Retina (tissue), 1 donor: ENCODE measurements at places on chromosomes 3 and 15.

DNA sequence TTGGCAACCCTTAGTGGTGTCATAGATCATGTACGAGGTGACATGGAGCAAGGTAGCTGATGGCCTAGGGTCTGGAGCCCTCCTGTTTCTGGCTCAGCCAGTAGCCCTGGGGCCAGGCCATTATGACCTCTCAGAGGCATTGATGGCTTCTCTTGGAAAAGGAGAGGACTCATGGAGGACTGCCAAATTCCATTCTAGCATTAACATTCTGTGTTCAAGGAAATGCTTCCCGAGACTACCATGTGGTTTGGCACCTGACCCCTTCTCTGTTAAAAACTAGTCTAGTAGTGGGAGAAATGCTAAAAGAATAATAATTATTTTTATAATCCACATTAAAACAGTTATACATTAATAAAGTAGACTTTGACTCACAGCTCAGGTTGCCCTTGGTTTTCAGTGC, 40.2 kb upstream of the ADAMTSL3 start:
- no peak for DNase-seq

GRCh38 chr15:75368689-75369239, 357 bp upstream of the MAN2C1 start:
- DNase-seq = no peak

DNA sequence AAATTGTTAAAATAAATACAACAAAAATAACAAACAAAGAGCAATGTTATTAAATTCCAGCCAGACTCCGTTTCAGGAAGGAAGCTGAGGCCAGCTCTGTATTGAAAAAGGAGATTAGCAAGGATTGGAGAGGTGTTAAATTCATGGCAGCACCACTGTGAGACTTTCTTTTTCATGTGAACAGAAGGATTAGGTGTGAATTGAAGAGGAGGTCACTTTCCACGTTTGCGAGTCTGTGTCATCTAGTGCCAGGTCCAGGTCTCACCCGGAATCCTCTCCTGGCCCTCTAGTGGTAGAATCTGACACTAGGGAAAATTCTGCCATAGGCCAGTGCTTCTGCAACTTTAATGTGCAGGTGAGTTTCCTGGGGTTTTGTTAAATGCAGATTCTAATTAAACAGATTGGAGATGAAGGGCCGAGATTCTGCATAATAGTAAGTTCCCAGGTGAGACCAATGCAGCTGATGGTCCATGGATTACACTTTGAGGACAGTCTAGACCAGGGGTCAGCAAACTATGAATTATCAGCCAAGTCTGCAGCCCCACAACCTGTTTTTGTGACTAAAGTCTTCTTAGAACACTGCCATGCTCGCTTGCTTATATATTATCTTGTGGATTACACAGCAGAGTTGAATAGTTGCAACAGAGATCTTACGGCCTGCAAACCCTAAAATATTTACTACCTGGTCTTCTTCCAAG, 9.2 kb upstream of the SLC6A1 start:
- DNase-seq = no peak

DNA sequence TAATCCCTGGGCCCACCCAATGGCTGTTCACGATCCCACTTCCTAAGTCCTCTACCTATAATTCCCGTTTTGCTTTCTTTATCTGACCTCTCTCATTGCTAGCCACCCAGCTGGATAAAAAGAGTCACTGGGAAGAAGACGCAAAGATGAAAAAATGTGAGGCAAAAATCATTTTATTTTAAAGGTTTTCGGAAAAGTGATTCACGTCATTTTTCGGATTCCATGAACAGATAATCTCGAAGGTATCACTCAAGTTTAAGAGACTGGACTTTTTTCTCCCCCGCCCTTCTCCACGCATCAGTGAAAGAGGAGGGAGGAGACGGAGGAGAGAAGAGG, 266.6 kb downstream of the CGGBP1 start:
- no peak for DNase-seq

DNA sequence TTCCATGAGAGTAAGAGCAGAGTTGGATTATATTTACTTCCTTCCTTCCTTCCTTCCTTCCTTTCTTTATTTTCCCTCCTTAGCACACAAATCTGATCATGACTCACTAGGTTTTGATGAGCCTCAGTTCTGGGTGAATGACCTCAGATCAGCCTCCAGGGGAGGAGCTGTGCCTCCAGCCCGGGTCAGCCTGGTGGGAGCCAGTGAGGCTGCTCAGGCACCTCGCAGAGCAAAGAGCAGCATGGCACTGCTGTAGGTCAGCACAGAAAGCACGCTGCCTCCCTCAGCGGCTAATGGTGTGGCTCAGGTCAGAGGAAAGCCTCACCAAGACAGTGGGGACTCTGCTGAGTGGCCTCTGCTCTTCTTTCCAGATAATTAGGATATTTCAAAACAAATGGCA, 108.5 kb downstream of the SYNPR start:
- DNase-seq = peak; percentile 29

DNA sequence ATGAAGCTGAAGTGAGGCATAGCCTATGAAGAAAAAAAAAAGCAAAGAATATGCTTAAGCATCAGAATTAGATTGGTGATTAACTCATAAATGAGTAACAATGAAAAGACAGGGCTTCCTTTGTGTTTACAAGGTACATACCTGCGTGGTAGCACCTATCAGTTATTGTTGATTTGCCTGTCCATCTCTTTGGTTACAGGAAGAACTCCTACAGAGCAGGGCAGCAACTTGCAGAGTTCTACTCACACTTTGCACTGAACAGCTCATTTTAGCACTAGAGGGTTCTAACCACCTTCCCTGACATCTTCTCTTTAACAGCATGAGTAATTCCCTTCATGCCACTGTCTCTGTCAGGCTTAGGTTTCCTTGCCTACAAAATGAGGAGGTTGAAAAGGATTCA, 166.0 kb downstream of the DPH6 start:
- no peak for DNase-seq

DNA sequence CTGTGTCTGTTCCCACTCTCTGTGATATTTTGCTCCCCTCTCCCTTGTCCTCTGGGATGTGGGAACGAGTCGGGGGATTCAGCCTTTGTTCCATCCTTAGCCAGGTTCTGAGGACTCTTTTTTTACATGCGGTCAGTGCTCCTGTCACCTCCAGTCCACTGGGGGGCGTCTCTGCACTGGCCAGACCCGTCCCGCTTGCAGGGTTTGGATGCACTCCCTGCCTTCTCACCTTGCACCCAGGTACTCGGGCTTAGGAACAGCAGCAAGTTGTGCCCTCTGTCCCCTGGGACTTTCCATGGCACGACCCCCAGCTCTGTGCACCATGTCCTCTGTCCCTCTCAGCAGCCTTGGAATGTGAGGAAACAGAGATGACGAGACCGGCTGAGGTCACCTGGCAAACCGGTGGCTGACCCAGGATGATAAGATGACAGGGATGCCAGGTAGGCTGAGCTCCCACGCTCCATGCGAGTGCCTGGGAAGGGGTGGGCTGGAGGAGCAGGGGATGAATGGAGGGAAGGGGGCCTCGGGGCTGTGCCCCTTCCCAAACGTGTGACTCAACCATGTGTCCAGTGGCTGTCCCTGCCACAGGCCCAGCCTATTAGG, 27.3 kb upstream of the FGD5 start:
- DNase-seq = peak; percentile 56

GRCh38 chr3:58013099-58013498, 4.9 kb downstream of the FLNB start:
- DNase-seq = no peak

DNA sequence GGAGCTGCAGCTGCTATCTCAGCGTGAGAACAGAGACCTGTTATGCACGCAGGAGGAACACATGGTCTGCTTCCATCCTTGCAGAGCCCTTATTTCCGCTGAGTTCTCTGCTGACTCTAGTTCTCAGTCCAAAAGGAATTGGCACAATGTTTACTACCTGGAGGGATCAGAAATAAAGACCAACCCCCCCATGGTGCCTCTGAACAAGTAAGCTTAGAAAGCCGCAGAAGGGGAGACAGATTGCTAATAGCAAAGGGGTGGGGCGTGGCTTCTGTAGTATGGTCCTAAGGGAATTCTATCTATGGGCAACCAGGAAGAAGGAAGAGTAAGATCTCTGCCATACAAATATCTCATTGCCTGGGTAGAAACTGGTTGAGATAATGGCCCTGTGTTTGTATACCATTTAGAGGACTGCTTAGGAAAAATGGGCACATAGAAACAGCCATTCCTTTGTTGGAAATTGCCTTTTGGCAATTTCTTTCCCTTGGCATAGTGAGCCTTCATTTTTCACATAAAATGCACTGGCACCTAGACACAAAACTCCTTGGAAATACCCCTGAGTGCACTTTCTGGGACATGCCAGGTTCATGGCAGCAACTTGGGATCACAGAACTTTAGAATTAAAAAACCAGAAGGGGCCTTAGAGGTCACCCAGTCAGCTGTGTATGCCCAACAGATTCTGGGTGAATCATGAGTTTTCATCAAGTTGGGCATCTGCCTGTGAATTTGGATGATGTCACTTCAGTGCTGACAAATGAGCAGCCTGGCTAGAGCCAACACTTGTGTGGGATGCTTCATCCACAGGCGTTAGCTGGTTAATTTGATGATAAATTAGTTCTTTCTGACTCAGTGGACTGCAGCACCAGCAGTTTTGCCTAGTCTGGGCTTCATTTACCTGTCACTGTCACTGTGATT, 57.4 kb upstream of the STXBP5L start:
- DNase-seq = peak; percentile 27

DNA sequence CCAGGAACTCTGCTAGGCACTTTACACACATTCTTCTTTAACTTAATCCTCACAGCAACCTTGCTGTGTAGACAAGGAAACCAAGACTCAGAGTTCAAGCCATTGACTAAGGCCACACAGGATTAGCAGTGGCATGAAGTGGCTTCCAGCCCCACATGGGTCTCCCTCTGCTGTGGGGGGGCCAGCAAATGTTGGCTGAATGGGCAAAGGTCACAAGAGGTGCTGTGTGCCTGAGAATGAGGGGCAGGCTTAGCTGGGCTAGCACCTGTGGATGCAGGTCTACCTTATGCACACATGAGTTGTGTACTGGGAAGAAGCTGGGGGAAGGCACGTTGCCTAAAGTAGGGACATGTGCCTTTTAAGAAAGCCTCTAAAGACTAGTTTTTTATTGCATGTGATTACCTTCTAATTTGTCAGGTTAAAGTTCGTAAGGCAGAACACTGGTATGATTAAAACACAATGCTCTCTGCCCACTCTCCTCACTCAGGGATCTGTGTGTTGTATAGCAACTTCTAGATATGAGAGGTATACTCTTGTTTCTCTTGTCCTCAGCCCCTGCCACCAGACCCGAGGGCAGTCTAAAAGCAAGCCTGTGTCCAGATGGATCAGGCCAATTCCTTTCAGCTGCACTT, 10.9 kb downstream of the BAHD1 start:
- DNase-seq = no peak

- DNase-seq = no peak
These were observed 41.4 kb downstream of the IRAK2 start for GRCh38 chr3:10206166-10206511.

- no peak for DNase-seq
These were observed 4.8 kb downstream of the PDIA5 start for GRCh38 chr3:123071581-123071980.

DNA sequence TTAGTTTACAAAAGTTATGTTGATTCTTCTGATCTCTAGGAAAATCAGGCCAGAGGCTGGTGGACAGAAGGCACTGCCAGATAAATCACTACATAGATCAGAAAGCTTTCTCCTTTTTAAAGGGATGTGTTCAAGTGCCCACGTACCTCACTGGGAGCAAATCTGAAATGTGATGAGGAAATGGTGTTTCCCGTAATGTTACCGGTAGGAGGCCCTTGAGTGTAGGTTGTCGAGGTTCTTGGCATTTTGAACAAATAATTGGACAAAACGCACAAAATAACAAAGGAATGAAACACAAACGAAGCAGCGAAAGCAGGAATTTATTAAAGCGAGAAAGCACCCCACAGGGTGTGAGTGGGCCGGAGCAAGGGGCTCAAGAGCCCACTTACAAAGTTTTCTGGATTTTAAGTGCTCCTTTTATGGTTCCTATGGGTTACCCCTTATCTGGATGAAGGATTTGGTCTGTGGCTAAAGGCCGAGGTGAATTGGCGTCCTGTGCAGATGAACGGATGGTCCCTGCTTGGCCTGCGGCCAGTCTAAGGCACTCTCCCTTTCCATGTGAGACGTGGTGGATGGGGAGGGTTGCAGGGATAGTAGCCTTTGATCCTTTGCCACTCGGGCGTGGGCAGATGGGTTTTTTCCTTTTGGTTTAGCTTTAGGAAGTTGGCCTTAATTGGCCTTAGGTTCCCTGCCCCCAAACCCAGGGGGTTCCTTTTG, 1.0 kb downstream of the SNX1 start:
- peak; percentile 3 for DNase-seq

DNA sequence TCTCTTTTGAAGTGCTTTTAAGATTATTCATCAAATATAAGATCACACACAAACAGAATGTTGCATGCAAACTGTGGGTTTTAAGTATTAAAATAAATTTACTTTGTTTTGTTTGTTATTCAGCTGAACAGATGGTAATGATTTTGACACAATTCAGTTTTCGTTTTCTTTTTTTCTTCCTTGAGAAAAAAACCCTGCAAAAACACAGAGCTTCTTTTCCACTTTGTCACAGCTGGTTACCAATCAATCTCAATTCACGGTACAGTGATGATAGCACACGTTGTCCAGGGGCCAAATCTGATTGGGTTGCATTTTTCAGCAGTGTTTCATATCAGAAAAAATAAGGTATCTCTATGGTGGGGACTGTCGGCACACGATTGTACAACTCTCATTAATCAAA, 473.6 kb downstream of the ROBO2 start:
- peak; percentile 31 for DNase-seq

GRCh38 chr3:172666873-172667694, 43.8 kb downstream of the NCEH1 start:
- DNase-seq = peak; percentile 65

GRCh38 chr15:49847423-49848281, 226.8 kb downstream of the DTWD1 start:
- no peak for DNase-seq

DNA sequence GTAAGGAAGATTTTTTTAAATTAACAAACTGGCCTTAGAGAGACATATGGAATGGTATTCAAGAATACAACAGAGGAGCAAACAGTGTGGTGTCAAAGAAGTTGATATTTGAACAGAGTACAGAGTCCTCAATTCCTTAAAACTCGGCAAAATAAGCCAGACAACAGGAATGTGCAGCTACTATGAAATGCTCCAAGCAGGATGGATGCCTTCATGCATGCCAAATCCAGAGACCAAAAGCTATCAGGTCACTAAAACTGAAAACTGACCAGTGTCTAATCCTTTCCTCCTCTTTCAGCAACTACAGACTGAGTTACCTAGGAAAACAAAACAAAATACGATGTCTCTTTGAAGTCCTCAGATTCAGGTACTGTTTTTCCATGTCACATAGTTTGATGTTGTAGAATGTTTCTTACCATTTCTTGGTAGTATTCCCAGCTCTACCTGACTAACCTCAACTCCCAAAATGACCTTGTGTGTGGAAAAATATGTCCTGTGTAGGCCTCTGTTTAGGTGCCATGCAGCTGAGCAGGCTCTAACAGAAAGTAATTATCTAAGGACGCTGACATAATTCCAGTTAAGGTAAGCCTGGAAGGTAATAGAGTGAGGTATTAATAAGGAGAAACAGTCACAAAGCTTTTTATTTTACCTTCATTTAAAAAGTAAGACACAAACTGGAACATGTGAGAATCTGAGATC, 46.9 kb downstream of the TBL1XR1 start:
- no peak for DNase-seq
